ENCODE measurements at places on chromosomes 13 and 19.

GRCh38 chr19:9847087-9847671 is 12.1 kb downstream of the PIN1 start:
- DNase-seq = no peak

DNA sequence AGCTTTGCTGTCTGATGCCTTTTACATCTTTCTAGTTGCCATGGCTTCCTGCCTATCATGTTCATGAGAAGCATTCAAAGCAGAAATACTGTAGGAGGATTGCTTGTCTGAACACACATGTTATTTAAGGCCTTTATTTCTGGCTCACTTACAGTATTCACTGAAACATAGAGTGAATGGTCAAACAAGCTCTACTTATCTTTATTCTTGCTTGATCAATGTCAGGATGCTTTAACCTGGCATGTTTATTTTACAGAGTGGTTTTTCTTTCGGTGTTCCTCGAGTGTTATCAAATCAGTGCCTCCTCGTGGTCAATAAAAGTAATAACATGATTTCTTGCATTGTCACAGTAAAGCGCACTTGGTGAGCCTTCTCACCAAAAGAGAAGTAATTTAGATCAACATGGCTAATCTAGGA is 73.5 kb upstream of the PCDH17 start:
- no peak for DNase-seq

DNA sequence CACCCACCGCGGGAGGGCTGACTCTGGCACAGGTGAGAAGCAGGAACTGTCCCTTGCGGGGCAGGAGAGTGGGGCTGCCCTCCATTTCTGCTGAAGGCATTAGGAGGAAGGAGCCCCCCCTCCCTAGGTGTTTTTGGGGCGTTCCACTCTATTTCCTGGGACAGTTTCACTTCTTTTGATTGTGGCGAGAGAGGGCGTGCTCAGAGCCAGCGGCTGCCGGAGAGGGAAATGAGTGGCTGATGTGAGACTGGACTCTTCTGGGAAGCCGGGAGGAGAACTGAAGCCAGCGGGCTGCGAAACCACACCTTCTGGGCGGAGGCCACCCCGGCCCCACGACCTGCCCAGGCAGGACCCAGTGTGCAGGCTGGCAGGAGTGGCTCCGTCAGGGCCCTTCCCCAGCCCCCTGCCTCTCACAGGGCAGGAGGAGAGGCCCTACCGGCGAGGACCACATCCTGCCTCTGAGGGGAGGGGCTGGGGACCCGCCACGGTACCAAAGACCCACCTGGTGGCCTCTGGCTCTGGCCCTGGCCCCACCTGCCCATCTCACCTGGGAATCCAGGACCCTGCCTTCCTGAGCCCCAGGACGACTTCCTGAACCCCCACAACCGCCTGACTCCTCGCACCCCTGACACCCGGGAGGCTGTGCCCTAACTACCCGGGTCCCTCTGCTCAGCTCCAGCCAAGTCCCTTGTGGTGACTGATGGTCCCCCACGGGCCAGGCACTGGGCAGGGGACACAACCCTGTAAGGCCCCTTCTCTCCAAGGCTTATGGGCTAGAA is 25.9 kb downstream of the MPND start:
- DNase-seq = no peak

DNA sequence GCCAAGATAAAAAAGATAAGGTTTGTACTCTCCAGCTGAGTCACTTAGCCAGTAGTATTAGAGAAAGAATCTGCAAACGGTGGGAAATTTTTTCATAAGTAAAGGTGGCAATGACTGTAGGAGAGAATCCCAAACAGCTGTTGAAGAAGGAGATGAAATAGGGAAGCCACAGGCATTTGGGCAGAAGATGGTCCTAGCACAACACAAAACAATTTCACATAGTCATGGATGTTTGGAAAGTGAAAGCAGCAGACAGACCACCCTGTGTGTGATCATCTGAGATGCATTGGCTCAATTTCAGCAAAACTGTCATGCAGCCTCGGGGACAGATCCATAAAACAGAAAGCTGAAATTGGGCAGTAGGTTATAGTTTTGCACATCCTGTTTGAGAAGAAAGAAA is 2832.4 kb downstream of the PCDH9 start:
- DNase-seq = no peak

- no peak for DNase-seq
Measured at GRCh38 chr19:37899453-37899852, 6.9 kb downstream of the WDR87 start.

DNA sequence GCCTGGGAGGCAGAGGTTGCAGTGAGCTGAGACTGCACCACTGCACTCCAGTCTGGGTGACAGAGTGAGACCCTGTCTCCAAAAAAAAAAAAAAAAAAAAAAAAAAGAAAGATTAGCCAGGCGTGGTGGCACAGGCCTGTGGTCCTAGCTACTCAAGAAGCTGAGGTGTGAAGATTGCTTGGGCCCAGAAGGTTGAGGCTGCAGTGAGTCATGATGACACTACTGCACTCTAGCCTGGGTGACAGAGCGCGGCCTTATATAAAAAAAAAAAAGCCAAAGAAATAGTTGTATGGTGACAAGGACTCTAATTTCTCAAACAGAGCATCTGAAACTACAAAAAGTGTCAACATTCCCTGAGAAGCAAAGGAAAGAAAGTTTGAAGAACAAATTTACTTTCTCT is 3.4 kb downstream of the PBX4 start:
- no peak for DNase-seq

DNA sequence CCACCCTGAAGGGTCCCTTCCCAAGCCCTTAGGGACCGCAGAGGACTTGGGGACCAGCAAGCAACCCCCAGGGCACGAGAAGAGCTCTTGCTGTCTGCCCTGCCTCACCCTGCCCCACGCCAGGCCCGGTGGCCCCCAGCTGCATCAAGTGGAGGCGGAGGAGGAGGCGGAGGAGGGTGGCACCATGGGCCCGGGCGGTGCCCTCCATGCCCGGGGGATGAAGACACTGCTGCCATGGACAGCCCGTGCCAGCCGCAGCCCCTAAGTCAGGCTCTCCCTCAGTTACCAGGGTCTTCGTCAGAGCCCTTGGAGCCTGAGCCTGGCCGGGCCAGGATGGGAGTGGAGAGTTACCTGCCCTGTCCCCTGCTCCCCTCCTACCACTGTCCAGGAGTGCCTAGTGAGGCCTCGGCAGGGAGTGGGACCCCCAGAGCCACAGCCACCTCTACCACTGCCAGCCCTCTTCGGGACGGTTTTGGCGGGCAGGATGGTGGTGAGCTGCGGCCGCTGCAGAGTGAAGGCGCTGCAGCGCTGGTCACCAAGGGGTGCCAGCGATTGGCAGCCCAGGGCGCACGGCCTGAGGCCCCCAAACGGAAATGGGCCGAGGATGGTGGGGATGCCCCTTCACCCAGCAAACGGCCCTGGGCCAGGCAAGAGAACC is 1.5 kb downstream of the EGLN2 start:
- no peak for DNase-seq

GRCh38 chr19:6906559-6907060 is 19.2 kb downstream of the ADGRE1 start:
- no peak for DNase-seq

DNA sequence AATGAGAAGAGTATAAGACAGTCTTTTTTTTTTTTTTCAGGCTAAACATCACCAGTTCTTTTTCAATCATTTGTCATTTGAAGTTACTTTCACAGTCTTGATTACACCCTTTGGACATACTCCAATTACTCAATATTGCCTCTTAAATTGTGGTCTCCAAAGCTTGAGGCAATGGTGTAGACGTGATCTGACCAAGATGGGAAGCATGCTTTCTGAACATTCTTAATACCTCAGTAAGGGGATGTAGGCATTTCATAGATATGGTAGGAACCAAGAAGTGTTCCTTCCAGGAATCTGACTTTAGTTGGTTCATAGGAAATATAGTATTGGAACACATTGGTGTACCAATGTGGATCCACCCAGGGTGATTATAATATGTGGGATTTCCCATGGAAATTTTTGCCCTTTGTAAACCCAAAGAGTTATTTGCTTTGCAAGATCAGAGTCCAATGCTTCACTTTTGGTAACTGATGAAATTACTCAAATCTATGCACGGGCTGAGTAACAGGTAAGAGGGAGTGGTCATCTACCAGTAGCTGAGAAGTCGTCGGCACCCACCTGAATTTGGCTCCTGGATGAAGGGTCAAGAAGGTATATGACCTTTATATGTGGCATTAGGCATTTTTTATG is 62.2 kb downstream of the ERCC5 start:
- no peak for DNase-seq

GRCh38 chr19:28289295-28290063 is 923.5 kb downstream of the UQCRFS1 start:
- DNase-seq = no peak

GRCh38 chr13:113518076-113518803 is 27.7 kb upstream of the DCUN1D2 start:
- DNase-seq = peak; percentile 47

DNA sequence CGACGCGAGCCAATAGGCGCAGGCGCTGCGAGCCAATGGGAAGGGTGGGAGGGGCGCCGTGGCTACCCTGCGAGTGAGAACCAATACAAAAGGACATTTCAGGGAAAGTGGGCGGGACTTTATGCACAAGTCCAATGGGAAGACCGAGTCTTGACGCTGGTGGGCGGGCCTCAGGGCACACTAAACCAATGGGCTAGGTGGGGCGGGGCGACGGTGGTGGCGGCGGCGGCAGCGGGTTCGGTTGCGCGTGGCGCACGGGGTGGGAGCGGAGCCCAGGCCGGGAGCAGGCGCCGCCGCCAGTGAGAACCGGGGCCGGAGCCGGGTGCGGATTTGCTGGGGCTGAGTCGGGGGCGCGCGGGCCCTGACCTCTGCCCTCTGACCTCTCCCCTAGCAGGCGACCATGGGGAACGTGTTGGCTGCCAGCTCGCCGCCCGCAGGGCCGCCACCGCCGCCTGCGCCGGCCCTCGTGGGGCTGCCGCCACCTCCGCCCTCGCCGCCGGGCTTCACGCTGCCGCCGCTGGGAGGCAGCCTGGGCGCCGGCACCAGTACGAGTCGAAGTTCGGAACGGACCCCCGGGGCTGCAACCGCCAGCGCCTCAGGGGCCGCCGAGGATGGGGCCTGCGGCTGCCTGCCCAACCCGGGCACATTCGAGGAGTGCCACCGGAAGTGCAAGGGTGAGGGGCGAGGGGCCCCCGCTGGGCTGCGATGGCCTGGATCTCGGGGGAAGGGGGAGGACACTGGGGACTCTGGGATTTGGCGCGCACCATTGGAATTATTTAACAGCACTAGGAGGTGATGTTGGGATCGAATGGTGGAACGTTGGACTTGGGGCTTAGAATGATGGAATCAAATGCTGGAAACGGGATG is at the start of gene TOMM40:
TSS of gene TOMM40 (plus strand) at position 239 of the 867 bp plus-strand sequence. CDS start at position 401, 162 bp downstream.
- no peak for DNase-seq

GRCh38 chr19:33795370-33796163 is 1.1 kb upstream of the KCTD15 start:
- no peak for DNase-seq

DNA sequence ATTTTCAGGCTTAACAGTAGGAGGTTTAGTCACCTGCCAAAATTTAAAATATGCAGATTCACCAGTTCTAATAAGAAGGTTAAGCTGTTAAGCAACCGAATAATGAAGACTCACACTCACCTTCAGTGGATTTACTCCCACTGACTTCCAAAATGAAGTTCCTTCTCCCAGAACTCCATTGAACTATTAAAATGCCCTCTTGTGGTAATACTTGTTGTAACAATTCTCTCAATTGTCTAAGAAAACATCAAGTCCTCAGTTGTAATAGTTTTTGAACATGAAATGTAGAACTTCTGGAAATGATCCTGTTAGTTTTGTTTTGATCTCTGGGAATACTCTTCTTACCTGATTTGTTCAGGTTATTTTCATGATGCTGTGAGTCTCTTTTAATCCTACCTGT is 522.0 kb upstream of the ATXN8OS start:
- no peak for DNase-seq

DNA sequence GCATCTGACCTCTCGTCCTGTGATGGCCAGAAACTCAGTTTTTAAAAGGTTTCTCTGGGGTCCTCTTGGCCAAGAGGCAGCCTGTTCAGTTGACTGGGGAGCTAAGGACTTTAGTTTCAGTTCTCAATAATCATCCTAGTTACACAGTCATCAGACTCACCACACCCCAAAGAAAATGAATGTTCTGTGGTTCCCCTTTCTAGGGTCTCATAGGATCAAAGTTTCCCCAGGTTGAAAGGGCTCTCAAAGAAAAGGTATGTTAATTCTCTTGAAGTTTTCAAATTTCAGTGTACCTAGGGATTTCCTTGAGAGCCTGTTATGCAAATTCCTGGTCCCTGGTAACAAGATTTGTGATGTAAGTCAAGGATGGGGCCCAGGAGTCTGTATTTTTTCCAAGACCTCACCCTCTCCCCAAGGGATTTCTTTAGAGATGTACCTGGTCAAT is 94.9 kb downstream of the FAM216B start:
- DNase-seq = no peak

- no peak for DNase-seq
Measured at GRCh38 chr19:55305491-55305890, 19.6 kb downstream of the TMEM150B start.

DNA sequence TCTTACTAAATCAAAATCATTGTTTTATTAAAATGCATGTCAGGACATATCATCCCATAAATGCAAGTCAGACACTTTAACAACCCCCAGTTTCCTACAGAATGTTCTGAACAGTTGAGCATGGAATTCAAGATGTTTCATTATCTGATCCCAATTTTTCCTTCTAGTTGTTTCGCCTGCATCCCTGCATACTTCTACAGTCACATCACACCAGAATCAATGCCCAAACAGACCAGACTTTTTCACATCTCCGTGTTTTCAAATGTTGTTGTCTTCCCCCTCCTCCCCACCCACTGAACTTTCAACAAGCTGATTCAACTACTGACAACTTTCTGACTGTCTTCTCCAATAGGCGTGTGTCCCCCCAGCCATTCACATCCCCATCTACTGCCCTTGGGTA is 48.6 kb downstream of the LHFPL6 start:
- no peak for DNase-seq

DNA sequence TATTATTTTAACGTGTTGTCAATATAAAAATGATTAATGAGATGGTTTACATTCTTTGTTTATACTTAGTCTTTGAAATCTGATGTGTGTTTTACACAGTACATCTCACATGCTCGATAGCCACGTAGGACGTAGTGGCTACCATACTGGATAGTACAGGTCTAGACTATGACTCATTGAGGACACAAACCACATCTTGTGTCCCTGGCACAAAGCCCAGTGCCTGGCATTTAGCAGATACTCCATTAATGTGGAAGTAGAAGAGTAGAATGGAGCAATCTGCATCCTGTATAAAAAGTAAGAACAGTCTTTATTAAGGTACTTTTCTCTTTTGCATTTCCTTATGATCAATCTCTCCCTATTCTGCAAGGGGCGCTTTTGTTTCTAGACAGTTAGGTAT is 49.0 kb upstream of the FRY start:
- no peak for DNase-seq
